ENCODE measurements at places on chromosomes 7 and 10.
A peak's percentile ranks its signal among the peaks of the same experiment; 100 is the strongest.

DNA sequence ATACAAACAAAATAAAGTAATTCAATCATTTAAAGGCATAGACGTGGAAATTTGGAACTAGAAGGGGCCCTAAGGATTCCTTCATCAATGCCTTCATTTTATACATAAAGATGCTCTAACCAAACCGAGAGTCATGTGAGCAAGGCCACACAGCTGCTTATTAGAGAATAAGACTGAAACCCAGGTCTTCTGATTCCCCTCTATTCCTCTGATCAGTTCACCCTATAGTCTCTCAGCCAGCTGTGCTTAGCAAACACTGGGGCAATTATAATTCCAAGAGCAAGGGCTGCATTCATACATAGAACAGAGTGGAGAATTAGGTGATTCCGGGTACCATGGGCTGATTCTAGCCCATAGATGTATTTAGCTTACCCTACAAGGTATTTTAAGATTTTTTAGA is 9.7 kb upstream of the XPNPEP1 start:
- no peak for DNase-seq

- DNase-seq: peak; percentile 44
Measured at GRCh38 chr7:94509264-94509886, at the start of gene CASD1. Gene CASD1, plus strand, starts transcription at chr7:94509809. Its CDS starts 276 bp downstream, at chr7:94510085.

- no peak for DNase-seq
Measured at GRCh38 chr10:15439341-15439842, 68.3 kb upstream of the FAM171A1 start.

DNA sequence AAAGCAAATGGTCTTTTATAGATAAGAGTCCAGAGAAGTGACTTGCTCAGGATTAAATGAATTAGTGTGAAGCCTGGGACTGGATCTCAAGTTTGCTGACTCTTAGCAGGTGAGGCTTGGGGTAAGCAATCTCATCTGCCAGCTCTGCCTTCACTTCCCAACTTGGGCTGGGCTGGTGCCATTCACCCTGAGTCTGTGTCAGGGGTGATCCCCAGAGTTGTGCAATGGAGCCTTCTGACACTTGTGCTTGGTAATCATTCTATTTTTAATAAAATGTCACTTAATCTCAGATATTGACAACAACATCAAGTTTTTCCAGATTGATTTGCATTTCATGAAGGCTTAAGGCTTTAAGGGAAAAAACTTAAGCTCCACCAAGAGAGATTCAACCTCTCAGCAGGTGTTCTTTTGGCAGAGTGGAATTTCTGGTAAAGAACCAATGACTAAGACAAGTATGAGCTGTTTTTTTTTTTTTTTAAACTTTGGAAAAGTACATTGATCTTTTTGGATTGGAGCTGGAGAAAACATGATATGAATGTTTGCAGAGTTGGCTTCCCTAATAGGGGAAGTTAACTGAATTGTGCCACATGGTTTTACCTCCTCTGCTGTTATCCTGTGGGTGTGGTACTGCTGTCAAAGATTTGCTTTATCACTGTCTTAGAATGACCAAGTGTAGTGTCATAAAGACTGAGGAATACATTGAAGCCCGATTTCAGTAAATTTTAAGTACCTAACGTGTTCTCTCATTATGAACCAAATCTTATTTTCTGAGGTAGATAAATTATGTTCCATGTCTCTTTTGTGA is 48.6 kb upstream of the GPR37 start:
- no peak for DNase-seq

DNA sequence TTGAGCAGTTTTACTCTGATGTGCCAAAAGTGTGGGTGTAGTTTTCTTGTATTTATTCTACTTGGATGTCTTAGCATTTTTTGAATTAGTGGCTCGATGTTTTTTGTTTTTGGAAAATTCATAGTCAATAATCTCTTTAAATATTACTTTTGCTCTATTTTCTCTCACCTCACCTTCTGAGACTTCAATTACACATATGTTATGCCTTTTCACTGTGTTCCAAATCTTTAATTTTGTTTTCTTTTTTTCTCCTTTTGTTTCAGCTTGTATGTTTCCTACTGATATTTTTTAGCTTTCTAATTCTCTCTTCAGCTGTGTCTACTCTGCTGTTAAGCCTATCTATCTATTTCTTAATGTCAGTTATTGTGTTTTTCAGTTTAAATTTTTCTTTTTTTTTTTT is 69.5 kb downstream of the ZNF503 start:
- DNase-seq: no peak

- DNase-seq: no peak
Measured at GRCh38 chr10:24027107-24027506, 181.8 kb upstream of the KIAA1217 start.

DNA sequence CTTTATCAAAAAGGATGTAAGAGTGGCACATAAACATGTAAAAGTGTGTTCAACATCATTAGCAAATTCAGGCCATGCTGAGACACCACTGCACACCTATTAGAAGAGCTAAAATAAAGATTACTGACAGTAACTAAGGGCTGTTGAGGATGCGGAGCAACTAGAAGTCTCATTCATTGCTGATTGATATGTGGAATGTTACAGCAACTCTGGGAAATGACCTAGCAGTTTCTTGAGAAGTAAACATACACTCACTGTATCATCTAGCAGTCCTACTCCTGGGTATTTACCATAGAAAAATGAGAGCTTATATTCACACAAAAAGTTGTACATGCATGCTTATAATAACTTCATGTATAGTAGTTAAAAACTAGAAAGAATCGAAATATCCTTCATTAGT is 77.3 kb downstream of the CCSER2 start:
- no peak for DNase-seq

DNA sequence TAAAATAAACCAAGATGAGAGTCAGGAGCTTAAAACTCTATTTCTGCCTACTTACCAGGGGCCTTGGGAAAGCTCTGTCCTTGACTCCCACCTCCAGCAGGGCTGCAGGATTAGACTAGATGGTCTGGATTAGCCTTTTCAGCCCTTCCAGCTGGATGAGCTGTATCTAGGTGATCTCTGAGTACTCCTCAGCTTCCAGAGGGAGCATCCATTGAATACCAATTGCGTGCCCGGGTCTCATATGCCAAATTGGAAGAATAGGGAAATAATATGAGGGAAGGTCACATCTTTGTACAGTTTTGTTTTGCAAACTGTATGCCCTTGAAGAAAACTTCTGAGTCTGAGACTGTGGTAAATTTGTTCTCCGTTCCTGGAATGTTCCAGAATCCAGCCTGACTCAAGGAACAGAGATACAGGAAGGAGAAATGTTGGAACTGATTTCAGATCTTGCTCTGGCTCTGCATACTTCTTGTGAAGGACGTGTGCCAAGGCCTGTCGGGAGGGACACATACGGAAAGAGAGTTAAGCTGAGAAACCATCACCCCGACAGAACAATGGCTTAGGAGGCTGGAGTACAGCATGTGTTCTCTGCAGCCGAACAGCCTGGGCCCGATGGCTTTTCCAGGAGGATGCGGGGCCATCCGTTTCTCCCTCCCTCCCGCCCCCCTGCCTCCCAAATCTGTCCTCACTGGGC is 44.9 kb downstream of the MINDY4 start:
- no peak for DNase-seq

- DNase-seq: no peak
Measured at GRCh38 chr7:142584765-142585164, 164.5 kb upstream of the PRSS1 start.

GRCh38 chr7:120716307-120716706 is 141.6 kb downstream of the TSPAN12 start:
- no peak for DNase-seq

DNA sequence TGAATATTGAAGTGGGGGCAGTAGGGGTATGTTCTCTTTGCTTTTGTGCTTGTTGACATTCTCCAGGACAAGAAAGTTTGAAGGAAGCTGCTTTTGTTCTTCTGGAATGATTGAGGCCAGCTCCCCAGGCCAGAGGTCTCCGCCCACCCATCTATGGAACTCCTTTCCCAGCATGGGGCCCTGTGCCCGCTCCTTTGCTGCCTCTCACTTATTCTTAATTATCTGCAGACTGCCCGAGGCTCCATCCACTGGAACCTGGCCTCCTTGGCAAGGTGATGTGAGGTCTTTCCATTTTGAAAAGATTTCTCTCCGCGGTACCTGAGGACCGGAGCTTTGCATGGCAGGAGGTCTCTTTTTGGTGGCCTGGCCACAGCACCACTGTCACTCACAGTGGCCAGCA is 39.3 kb upstream of the MKI67 start:
- DNase-seq: no peak

GRCh38 chr7:94354953-94355352 is 39.7 kb upstream of the COL1A2 start:
- no peak for DNase-seq

DNA sequence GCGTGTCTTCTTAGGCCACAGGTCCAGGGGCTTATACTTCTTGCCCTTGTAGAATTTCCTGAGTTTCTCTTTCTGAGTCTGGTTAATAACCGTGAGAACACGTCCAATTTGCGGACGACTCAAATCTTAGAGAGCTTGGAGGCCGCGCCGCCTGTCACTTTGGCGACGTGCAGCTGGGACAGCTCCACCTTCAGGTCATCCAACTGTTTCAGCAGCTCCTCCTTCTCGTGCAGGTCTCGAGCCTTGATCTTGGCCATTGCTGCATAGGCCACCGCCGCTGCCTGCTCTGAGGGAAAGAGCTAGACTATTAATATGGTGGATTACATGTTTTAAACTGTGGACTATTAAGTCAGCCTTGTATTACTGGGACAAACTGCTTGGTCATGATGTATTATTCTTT is 26.9 kb downstream of the EVX1 start:
- no peak for DNase-seq

DNA sequence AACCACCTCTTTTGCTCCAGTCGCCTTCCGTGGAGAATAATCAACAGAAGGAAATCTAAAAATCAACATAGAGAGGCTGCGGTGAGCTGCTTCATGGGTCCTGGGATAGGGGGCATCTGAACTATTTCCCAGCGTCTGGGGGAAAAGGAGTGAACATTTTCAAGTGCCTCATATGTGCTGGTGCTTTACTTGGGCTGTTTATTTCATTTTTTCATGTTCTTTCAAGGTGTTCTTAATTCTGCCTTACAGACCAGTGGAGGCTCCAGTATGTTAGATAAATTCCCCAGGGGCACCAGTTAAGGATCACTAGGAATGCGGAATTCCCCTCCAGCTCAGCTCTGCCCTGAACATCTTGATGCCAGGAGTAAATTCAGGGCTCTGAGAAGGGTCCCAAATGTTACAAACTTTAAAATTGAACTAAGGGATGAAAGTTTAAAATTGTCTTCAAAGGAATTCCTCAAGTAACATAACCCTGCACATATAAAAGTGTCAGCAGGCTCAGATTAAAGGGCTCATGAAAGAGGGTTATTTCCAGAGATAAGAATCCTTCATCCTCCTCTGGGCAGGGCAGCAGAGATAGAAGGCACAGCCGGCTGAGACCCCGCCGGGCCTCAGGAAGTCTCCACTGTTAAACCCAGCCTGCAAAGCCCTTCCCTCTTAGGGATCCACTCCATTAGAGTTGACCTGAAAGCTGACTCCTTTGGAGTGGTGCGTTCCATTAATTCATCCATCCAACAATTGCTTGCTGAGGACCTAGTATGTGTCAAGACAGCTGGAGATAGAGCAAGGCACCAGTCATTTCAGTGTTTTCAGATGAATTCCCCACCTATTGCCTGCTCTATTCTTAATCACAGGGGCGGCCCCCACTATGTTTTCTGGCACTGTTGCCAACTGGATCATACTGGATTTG is 345.8 kb downstream of the KCNMA1 start:
- no peak for DNase-seq

DNA sequence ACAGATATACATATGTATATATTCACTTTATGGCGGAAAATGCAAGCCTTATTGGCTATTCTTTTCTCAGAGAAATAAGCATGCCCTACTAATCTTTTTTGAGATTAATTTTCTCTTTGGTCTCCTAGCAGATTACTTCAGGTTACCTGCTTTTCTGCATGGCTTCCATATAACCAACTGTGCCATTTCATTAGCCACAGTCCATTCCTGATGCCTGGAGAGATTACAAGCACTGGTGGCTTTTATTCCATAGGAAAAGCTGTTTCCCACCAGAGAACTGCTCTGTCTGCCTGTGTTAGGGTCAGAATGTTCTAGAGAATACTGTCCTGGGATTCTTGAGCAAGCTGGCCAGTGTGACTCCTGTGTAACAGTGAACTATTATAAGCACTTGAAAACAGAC is 59.8 kb downstream of the LRRN3 start:
- DNase-seq: no peak

DNA sequence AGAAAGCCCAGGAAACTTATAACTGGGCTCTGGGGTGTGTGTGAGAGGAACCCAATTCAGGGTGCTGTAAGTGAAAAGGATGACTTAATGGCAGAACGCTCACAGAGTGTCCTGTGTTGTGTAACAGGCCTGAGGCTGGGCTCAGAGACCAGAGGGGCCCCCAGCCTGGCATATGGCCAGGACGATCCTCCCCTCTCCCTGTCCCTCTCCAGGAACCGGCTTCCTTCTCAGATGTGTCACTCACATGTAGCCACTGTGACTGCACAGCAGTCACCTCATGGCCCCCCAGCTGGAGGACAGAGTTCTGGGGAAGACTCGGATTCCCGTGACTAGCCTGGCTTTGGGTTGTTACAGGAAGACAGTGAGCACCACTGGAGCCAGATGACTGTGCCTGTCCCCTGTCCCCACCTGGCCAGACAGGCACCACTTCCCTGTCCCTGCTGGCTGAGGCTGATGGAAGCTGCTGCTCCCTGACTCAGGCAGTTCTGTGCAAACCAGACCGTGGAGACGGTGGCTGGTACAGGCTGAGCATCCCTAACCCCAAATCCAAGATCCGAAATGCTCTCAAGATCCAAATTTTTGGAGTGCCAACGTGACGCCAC is 220.5 kb downstream of the MLLT10 start:
- DNase-seq: no peak

DNA sequence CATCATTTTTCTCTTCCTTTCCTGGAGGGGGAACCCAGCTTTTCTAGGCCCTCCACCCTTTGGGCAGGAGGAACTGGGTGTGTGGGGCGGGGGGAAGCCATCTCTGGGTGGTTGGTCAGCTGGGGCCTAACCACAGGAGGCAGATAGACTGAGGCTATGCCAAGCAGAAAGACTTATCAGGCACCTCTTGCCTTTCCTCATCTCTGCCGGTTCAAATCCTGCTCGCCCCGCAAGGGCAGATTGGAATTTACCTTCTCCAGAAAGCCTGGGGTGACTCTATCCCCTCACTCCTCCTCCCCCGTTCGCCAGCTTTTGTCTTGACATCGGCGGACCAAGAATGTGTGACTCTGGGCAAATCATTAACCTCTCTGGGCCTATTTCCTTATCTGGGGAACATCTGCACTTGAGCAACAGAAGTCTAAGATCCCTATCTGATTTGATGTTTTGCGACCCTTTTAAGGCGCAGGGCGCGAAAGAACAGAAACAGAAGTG is 584 bp upstream of the GARS1 start:
- peak; percentile 11 for DNase-seq

DNA sequence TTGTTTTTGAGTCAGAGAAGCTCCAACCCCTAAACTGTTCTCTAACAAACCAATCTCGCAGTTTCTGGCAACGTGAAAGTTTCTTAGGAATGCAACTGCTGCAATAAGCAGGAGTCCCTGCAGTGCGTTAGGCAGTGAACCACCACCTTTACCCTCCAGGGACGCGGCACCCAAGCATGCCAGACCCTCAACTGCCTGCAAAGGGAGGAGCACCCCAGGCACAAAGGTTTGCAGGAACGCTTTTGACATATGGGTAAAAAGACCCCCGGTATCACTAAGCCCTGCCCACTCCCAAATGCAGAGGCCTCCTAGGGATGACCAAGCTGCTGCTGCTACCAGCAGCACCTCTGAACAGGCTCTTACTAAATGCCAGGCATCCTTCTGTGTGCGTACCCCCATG is 4.7 kb downstream of the TBRG4 start:
- DNase-seq: no peak

- no peak for DNase-seq
Measured at GRCh38 chr10:34186745-34187144, 628.4 kb downstream of the PARD3 start.
